HepG2 (cell line): ENCODE measurements at places on chromosomes 5 and 9.
A peak's percentile ranks its signal among the peaks of the same experiment; 100 is the strongest.

DNA sequence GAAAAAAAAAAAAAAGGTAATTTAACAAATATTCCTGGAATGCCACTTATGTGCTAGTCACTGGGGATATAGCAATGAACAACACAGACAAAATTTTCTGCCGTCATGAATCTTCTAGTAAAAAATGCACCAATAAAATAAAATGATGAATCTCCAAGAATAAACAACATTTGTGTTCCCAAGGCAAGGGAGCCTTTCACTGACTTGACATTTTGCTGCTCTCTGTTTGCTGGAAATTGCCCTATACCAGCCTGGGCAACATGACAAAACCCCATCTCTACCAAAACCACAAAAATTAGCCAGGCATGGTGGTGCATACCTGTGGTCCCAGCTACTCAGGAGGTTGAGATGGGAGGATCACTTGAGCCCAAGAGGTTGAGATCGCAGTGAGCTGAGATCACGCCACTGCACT, 64.5 kb upstream of the ERBIN start:
- DNase-seq, result no peak

DNA sequence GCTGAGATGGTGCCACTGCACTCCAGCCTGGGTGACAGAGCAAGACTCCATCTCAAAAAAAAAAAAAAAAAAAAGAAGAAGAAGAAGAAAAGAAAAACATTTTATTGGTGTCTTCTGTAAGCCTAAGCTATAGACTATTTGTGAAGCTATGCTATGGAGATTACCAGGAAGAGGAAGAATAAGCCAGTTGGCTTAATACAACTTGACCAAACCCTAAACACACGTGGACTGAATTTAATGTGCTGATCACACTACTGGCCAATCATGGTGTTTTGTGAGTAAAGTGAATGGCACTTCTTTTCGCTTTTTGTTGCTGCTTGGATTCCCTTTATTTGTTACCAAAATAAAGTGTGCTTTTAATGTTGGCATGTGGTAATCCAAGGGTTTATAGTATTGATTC, 49.9 kb downstream of the GGTA1 start:
- DNase-seq, result no peak

DNA sequence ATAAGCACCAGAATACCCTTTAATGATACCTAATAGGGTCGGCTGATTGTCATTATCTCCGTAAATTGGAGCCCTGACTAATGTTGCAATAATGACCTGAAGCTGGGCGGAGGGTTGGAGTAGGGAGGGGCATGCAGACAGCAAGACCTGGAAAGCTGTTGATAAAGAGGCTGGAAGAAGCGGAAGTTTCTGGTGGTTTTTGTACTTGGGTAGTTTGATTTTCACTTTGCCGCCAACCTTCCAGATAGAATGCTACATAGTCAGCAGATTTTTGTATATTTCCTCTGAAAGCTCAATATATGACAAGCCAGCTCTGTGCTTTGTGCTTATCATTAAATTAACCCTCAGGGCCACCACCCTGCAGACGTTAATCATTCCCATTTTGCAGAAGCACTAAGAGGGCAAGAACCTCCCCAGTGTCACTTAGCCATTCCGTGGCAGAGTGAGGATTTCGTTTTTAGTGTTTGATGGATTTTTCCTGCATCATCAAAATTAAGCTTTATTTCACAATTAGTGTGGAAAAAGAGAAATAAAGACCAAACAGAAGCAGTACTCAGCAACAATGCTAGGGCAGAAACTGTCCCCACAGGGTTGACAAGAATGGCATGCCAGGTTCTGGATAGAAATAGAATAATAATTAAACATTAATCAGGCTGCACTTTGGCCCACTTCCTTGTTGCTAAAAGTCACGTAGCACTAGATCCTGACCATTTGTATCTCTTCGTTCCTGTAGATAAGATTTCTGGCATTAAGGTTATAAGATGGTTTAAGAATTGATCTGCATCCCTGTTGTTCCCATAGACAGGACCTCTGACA, 34.7 kb downstream of the DIRAS2 start:
- DNase-seq, result no peak

- DNase-seq, result no peak
Measured at GRCh38 chr5:52684051-52684450, 103.7 kb upstream of the ITGA1 start.

GRCh38 chr5:104189909-104190308, 627.3 kb upstream of the NUDT12 start:
- peak; percentile 10 for DNase-seq
